Common myeloid progenitor, CD34-positive (primary cell): ENCODE measurements at places on chromosomes 6 and 20.

DNA sequence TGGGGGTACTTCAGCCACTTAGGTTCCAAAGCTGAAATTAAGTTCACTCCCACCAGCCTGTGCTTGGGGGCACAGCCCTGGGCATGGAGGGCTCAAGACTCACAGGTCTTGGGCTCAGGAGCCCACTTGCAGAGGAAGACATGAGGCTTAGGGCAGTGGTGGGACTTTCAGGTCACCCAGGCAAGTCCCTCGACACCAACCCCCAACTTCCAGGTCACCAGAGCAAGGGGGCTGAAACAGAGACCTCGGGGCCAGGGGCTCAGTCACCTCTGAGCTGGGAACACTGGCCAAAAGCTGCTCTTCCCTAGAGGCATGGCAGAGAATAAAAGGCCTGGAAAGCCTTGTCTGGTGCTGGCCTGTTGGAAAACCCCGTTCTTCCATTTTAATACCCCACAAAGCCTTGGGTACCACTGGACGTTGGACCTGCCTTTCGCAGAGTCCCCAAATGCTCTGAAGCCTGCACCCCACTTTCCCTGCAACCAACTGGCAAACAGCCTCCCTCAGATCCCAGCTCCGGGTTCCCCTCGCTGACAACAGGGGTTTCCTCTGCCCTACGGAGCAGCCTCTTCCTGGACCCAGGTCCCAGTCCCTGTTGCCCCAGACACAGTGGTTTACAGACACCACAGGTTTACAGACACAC, 160.9 kb upstream of the PMEPA1 start:
- DNase-seq = no peak

- DNase-seq = no peak
Measured at GRCh38 chr20:50409495-50409894, 100.7 kb upstream of the PTPN1 start.

DNA sequence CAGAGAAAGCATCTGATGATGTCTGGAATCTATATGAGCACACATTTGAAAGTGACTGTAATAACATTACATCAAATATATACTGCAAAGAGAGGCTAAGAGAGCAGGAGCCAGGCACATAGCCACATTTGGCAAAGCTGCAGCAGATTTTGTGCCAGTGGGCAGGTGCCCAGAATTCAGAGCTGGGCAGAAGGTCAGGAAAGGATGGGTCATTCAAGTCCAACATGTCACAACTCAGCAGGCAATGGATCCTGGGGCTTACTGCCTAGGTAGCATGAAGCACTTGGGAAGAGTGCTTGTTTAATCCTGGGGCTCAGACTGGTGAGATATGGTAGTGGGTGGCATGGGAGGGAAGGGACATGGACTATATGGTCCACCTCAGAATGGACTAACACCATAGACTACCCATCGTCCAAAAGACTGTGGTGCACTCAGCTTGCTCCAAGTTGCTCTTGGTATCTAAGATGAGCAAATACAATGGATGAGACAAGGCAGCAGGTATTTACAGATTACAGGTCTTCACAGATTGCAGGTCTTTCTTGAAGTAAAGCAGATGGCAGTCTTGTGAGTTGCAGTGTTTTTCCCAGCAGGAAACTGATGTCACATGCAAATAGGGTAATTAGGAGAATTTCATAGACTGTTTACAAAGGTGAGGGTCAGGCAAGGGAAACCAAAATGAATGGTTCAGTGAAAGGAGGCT, 31.2 kb upstream of the SHLD1 start:
- no peak for DNase-seq

GRCh38 chr6:37584654-37585522, 85.2 kb upstream of the CCDC167 start:
- no peak for DNase-seq

GRCh38 chr6:118029967-118030366, 122.9 kb downstream of the SLC35F1 start:
- DNase-seq = no peak

- DNase-seq = peak; percentile 65
Measured at GRCh38 chr6:36386495-36387439, 702 bp downstream of the ETV7 start.

GRCh38 chr6:75424618-75425548, 68.7 kb downstream of the FILIP1 start:
- no peak for DNase-seq

GRCh38 chr6:35044761-35045421, 96.2 kb downstream of the TCP11 start:
- peak; percentile 87 for DNase-seq

GRCh38 chr6:36671687-36672375, 6.7 kb upstream of the CDKN1A start:
- DNase-seq = no peak

GRCh38 chr6:29948277-29948676, 5.9 kb downstream of the HLA-A start:
- no peak for DNase-seq

- DNase-seq = no peak
Measured at GRCh38 chr6:24245275-24245674, 112.6 kb downstream of the DCDC2 start.

DNA sequence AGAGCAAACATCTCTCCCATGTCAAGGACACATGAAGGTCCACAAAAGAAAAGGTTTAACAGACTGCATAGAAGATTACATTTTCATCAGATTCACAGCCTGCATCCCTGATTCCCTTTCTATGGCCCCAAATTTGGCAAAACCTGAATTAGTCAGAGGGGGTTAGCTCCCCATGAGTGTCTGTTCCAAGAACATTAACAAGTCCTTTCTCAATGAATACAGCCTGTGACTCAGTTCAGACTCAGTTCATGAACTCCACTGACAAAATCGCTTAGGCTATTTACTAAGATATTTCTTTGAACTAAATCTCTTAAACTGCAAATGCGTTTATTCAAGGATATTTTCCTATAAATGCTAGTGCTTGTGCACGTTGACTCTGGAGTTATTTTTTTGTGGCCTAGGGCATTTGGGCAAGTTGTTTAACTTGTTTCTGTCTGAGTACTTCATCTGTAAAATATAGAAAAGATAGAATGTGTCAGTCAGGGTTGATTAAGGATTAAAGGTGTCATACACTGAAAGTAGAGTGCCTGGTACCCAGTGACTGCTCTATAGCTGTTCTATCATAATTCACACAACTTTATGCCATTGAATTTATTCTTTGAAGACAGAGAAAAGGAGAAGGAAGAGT, 422.6 kb downstream of the HTR1B start:
- no peak for DNase-seq

DNA sequence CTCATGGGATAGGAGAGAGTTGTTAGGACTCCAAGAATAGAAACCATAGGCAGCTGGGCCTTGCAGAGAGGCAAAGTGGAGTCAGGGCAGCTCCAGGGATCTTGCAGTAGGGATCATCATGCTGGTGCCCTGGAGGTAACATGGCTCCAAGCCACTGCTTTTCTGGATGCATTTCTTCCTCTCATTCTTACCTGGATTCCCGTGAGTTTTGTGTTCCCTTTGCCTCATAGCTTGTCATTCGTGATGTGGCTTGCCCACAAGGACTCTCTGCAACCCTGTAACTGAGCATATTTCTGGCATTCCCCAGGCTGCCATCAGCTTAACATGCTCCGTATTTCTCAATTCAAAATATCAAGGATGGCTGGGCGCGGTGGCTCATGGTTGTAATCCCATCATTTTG, 5.3 kb downstream of the NHLRC1 start:
- DNase-seq = no peak

DNA sequence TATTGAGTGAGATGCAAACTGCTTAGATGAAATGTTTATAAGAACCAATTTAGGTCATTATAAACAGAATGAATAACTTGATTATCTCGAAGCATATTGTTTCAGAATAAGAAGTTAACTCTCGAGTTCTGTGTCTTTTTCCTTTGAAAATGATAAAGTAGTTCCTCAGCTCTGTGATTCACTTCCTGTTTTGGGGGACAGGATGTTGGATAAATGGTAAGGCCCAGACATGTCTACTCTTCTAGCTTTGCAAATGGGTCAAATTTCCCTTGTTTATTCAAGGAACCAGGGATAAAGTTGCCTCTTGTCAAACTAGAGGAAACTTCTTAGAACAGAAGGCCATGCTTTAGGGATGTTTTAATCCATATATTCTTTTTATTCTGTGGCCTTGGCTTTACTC, 246.9 kb downstream of the SOX4 start:
- DNase-seq = no peak

- DNase-seq = no peak
Measured at GRCh38 chr6:31169123-31169857, 1.2 kb downstream of the POU5F1 start.

- no peak for DNase-seq
Measured at GRCh38 chr20:14454296-14454695, 116.9 kb upstream of the FLRT3 start.

- no peak for DNase-seq
Measured at GRCh38 chr20:42018979-42019378, 400.8 kb upstream of the CHD6 start.

GRCh38 chr6:16689788-16690607, 71.3 kb downstream of the ATXN1 start:
- DNase-seq = no peak

- no peak for DNase-seq
Measured at GRCh38 chr6:6916598-6916997, 191.2 kb upstream of the RREB1 start.
